ENCODE measurements at places on chromosomes 12 and 14.

DNA sequence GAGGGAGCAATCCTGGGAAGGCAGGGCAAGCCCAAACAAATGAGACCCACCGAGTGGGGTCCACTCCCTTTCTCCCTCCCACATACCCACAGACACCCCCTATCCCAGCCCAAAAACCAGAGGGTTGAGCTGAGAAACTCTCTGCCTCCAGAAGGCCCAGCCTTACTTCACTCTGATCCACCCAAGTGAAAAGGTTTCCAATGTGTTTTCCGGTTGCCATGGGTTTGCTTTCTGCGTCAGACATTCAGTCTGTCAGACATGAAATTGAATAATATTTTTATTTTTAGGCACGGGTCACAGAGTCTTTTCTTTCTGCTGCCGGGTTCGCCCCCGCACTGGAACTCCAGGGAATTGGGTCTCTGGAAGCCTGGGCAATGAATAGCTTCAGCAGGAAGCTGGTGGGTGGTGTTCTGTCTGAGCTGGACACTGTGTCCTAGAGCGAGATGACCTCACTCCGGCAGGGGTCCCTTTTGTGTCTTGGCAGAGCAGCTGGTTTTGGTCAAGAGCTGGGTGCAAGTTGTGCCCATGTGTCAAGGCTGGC lies 69.8 kb upstream of the CLMN start:
- no peak for DNase-seq

GRCh38 chr14:79916892-79917291 lies 294.4 kb downstream of the DIO2 start:
- no peak for DNase-seq

DNA sequence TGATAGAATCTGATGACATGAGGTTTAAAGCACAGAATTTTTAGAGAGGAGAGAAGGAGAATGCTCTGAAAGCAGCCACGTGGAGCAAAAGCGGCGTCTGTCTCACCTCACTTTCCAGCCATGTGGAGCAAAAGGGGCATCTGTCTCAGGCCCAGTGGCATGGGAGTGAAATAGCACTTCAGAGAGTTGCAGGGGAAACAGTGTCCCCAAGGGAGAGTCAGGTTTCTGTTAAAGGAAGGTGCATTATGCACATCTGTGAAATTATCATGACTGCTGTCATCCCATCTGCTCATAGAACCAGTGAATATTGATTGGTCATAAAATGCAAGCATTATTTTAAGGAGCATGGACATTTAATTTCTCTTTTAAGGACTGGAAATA lies 124.0 kb downstream of the BICD1 start:
- DNase-seq = no peak

GRCh38 chr12:77813558-77813957 lies 17.1 kb upstream of the NAV3 start:
- DNase-seq = no peak

DNA sequence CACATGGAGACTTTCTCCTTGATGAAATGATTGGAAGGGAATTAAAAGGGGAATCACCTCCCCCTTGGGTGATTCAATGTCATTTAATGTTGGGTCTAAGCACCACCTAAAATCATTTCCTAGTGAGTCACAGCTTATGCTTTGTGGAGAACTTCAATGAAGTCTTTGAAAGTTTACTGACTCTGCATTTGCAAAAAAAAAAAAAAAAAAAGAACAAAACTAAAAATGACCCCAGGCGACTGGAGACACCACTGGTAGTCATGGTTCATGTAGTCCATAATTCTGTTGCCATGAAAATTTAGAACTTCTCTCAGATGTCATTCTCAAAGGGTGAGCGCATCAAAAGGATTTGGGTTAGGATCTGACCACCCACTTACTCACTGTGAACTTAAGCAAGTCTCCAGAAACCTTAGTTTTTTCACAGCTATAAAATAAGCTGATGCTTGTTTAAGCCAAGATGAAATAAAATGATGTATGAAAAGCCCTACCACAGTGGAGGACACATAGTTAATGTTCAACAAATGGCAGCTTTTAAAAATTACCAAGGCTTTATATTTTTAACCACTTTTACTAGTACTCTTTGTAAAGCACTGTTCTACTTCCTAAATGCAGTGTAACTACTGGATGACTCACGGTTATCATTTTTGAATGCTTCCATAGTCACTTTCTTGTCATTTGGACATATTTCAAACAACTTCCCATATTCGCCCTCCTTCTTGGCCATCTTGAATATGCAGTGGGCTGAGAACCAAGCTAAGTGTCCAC lies 18.1 kb upstream of the KSR2 start:
- DNase-seq = no peak

DNA sequence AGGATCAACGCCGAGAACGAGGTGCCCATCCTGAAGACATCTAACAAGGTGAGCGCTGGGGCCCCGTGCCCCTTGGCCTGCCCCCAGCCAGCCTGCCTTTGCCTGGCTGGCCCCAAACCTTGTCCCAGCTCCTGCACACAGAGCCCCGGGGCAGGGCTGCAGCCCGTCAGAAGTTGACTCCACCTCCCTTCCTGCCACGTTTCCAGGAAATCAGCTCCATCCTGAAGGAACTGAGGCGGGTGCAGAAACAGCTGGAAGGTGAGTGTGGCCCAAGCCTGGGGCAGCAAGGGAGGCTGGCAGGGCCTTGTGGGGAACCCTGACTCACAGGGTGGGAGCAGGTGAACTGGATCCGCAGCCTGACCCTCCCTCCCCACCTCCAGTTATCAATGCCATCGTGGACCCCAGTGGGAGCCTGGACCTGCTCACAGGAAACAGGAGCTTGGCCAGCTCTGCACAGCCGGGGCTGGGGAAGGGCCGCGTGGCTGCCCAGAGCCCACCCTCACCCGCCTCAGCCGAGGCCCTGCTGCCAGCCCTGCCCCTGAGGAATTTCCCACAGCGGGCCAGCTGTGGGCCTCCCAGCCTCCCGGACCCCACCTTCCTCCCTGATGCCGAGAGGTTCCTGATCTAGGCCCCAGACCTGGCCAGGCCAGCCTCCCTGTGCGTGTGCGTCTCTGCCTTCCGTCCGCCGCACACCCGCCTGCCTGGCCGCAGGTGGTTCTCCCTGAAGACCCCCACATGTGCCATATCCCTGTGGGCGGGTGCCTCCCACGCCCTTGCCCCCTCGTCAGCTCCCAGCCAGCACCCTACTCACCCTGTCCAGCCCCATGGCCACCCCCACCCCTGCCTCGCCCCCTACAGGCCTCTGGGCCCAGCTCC lies 29.5 kb downstream of the CEP170B start:
- DNase-seq = no peak

DNA sequence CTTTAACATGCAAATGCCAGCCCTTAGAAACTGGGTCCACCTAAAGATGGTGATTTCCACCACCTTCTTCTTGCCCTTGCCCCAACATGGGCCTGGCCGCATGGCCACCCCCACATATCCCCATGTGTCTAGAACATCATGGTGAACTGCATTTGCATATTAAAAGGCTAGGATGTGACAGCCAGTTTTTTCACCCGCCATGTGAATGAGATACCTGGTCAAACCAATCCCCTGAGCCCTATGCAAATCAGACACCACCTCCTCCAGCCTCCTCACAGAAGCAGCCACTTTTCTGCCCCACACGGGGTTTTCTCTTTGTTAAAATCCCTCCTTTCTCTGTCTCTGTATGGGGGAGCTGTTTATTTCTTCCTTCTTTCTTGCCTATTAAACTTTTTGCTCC lies 1322.5 kb downstream of the FSCB start:
- no peak for DNase-seq

- no peak for DNase-seq
Observed at GRCh38 chr14:99755068-99755405, 38.2 kb upstream of the EML1 start.

GRCh38 chr14:79670811-79671210 lies 540.5 kb downstream of the DIO2 start:
- no peak for DNase-seq

- no peak for DNase-seq
Observed at GRCh38 chr12:61857968-61858367, 402.2 kb upstream of the USP15 start.
